ENCODE measurements at places on chromosomes 16 and 17.

- DNase-seq: no peak
These were observed 32.4 kb downstream of the HAPSTR1 start for GRCh38 chr16:9123871-9124270.

- DNase-seq: no peak
These were observed 11.0 kb downstream of the ENDOV start for GRCh38 chr17:80425835-80426426.

DNA sequence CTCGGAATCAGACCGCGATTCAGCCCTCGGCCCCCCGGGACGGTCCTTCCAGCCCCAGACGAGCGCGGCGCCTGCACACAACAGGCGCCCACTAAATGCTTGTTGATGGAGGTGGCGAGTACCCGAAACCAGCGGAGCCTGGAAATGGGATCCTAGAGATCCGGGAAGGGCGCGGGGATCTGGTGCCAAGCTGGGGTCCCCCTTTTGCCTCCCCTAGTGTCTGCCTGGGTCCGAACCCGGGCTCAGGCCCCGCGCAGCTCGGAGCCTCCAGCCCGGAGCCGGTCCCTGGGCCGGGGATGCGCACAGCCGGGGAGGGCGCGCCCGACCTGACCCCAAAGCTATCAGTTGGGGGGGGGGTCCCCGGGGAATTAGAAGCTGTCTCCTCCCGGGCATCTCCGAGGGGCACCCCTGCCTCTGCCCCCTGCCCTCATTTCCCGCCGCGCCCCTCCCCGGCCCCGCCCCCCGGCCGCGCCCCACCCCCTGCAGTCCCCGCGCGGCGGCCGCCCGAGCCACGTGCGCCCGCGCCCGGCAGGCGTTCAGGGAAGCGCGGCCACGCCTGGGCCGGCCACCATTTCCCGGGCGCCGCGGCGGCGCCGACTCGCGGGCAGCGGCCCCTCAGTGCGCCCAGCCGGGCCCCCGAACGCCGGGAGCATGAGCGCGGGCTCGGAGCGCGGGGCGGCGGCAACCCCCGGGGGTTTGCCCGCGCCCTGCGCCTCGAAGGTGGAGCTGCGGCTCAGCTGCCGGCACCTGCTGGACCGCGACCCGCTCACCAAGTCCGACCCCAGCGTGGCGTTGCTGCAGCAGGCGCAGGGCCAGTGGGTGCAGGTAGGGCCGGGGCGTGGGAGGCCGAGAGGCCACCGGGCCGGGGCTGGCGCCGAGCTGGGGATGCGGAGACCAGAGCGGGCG lies at the start of gene CPNE7:
CPNE7 (plus strand) TSS at position 512 of the 906 bp plus-strand sequence; CDS start at position 652, 140 bp downstream.
- no peak for DNase-seq

- no peak for DNase-seq
These were observed 19.1 kb downstream of the ZFHX3 start for GRCh38 chr16:73028721-73029361.

DNA sequence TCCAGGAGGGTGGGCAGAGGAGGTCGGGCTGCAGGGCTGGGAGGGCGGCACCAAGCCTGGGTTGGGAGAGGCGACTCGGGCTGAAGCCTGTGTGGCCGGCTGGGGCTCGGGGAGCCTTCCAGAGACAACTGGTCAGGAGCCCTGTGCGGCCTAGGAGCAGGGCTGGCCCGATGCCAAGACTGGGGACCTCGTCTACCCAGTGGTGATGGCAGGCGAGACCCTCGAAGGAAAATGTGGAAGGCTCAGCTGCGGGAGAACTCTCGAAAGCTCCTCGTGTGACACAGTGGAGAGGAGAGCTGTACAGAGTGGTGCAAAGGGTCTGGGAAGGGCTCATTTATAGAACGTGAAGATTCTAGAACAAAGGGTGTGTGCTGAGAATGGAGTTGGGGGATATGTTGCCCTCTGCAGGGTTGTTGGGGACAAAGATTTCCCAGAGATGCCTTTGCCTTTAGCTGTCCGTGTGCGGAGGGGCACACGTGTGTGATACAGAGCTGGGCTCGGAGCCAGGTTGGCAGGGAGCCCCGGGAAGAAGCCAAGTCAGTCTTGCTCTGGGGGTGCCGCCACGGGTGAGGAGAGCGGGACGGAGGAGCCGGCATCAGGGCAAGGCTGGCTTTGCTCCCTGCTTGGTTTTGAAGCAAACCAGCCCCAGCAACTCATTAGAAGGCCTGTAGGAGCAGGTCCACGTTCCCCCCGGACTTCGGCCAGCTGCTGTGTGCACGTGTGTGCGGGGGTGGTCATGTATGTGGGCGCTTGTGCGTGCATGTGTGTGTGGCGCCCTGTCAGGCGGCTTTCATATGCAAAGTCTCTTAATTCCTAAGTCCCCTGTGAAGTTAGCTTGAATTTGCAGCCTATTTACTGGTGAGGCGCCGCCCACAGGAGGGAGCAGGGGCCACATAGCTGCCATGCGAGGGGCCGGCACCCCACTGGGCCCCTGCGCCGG lies 132.4 kb upstream of the CHMP6 start:
- DNase-seq: peak; percentile 51

DNA sequence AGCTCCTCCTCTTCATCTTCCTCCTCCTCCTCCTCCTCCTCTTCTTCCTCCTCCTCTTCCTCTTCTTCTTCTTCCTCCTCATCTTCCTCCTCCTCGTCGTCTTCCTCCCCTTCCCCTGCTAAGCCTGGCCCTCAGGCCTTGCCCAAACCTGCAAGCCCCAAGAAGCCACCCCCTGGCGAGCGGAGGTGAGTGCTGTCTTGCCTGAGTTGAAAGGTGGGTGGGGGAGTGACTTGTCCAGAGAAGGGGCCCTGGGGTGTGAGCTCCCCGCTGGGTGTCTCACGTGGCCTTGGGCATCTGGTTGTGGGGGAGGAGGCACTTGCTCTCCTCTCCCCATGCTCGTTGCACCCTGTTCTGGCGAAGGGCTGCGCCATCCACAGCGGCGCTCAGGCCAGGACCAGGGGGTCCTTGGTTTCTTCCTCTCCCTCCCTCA lies 8.0 kb downstream of the ELOB start:
- DNase-seq: no peak

All from HS-5 (cell line).